ENCODE measurements at places on chromosomes 13 and 19.

DNA sequence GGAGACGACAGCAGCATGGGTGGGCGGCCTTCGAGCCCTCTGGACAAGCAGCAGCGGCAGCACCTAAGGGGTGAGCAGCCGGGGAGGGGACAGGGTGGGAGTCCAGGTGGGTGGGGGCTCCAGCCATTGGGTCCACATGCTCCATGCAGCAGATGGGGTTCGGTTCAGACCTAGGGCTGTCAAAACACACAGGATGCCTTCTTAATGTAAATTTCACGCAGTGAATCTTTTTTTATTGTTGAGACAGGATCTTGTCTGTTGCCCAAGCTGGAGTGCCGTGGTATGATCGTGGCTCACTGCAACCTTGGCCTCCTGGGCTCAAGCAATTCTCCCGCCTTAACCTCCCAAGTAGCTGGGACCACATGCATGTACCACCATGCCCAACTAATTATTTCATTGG, 15.9 kb downstream of the PGLS start:
- DNase-seq = no peak

- DNase-seq = no peak
Observed at GRCh38 chr19:1422360-1422759, 15.0 kb downstream of the DAZAP1 start.

DNA sequence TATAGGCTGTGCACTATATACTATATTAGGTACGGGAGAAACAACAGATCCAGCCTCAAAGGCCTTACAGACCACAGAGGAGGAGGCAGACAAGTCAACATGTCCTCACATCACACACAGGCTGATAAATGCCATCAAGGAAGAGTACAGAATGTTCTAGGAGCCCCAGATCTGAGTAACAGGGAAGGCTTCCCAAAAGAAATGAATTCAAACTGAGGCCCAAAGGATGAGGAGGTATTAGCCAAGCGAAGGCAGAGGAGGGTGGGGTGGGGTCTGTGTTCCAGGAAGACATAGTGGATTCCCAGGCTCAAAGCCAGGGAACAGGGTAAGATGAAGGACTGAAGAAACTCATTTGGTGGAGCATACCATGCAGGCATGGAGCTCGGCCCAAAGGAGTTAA, 55.1 kb downstream of the RXFP2 start:
- DNase-seq = no peak

DNA sequence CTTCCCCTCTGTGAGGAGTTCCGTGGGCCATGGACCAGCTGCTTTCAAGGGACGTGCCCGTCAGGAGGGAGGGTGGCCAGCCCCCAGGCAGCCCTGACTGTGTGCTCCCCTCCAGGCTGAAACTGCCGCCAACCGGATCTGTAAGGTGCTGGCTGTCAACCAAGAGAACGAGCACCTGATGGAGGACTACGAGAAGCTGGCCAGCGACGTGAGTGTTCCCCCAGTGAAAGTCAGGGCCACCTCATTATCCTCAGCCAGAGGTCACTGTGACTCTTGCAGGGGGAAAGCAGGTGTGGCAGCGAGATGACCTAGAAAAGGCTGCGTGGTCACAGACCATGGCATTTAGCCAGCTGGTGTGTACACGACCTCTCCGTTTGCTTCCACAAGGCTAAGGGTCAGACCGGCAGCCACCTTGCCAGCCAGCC, 29.9 kb downstream of the CAPN12 start:
- no peak for DNase-seq

GRCh38 chr13:48400850-48401291, 12.0 kb downstream of the LPAR6 start:
- DNase-seq = no peak

DNA sequence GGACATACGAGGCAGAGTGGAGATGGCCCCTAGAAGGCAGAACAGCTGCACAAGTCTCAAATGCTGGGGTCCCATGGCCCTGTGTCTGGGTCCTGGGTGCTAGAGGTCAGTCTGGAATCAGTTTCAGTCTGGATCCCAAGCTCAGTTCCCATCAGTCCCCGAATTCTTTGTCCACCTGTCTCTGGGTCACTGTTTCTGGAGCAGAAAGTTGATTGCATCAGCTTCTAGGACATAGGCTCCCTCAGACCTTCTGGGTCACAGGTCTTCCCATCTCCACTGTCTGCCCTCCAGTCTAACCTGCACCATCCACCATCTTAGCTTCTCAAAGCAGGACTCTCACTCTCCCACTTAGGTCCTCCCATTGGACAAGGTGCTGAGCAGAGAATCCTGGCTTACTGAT, 5.3 kb downstream of the LYPD4 start:
- no peak for DNase-seq

GRCh38 chr13:113836768-113837559, 26.9 kb downstream of the GAS6 start:
- no peak for DNase-seq

DNA sequence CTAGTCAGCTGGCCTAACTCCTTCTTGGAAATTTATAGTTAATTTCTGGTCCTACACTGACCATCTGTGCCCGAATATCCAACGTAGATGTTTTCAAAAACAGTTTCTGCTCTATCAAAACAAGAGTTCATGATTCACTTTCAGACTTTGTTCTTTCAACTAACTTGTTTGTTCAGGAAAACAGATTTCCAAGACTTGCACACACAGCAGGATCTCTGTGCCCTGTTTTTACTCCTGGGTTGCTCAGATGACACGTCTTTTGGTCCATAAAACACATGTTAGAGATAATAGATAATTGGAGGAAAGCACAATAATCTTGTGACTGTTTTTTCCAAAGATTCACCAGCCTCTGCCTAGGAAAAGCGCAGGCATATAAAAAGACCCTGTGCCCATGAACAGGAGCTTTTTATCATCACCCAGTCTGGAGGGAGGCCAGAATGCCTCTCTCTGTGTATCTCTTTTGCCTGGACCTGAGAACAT, 218.0 kb downstream of the IRS2 start:
- DNase-seq = no peak

DNA sequence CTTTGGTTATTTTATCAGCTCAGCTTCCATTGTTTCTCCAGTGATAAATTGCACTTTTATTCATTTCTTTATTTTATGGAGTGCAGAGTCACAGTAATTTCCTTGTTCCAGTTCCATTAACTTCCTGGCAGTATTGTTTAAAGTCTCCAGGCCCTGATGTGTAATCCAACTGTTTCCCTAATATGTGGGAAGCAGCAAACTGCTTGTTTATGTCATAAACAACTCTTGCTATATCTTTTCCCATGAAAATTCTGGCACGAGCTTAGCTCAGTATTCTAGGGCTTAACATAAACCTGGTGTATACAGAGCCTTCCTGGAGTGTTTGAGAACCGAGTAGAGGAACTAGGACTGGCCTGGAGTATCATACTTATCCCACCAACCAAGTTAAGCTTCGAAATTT, 83.5 kb upstream of the ARGLU1 start:
- DNase-seq = no peak

DNA sequence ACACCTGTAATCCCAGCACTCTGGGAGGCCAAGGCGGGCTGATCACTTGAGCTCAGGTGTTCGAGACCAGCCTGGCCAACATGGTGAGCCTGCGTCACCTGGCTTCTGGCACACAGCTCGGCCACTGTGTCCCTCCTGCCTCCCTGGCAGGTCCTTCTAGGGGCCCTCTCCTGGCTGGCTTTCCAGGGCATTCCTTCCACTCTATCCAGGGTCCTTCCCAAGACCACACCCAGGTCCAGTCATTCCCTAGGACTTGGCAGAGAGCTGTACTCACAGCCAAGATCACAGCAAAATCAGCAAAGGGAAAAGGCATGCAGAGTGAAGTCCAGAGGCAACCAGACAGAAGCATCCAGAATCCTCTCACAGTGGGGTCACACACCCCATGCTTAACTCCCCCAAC, 9.7 kb upstream of the HSH2D start:
- no peak for DNase-seq

DNA sequence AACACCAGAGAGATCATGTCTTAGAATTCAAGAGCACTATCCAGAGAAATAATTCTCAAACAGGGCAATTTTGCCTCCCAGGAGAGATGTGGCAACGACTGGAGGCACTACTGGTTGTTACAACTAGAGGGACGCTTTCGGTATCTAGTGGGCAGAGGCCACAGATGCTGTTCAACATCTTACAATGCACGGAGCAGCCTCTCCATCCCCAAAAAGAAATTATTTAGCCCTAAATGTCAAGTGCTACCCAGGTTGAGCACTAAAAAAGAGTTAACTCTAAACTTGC, 78.6 kb downstream of the ABCC4 start:
- no peak for DNase-seq

DNA sequence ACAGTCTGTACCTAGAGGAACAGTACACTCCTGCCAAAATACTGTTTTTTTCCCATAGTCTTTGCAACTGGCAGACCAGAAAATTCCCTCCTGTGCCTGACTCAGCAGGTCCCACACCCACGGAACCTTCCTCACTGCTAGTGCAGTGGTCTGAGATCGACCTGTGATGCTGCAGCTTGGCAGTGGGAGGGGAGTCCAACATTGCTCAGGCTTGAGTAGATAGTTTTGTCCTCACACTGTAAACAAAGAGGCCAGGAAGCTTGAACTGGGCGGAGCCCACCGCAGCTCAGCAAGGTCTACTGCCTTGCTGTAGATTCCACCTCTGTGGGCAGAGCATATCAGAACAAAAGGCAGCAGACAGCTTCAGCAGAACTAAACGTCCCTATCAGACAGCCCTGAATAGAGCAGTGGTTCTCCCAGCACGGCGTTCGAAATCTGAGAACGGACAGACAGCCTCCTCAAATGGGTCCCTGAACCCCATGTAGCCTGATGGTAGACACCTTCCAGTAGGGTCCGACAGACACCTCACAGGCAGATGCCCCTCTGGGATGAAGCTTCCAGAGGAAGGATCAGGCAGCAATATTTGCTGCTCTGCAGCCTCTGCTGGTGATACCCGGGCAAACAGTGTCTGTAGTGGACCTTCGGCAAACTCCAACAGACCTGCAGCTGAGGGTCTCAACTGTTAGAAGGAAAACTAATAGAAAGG, 92.7 kb downstream of the SUCLA2 start:
- no peak for DNase-seq

GRCh38 chr19:2798733-2799132, 13.4 kb downstream of the THOP1 start:
- DNase-seq = no peak

DNA sequence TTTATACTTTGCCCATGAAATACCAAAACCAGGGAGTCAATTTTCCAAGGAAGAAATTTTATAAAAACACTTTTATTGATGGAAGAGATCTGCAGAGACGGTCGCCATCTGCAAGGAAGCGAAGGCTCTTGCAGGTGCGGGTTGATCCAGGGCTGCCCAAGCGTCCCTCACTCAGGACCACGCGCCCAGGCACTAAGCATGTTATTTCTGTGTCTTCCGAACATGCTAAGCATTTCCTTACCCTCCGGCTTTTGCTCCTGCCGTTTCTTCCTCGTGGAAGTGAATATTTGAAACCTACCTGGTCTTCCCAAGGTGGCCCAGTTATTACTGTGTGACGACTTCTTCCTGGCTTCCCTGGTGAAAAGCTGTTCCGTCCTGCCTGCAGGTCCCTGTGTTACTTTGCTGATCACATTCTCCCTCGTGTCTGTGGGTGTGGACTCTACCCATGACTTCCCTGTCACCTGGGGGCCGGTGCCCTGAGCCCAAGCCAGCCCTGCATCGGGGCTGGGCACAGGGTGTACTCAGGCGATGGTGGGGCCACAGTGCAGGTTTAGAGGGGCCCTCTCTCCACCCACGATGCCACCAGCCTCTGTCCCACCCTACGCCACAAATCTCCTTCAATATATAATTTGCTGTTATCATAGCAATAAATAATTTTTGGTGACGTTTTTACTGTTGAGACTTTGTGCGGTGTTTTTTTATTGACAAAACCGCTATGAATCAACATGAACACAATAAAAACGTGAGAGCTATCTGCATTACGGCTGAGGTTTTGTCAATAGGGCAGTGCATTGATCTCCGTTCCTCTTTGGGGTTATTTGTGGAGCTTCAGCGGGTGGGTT, 119.4 kb downstream of the URI1 start:
- DNase-seq = no peak

- DNase-seq = no peak
Observed at GRCh38 chr13:93226065-93226622, 463 bp upstream of the GPC6 start.

DNA sequence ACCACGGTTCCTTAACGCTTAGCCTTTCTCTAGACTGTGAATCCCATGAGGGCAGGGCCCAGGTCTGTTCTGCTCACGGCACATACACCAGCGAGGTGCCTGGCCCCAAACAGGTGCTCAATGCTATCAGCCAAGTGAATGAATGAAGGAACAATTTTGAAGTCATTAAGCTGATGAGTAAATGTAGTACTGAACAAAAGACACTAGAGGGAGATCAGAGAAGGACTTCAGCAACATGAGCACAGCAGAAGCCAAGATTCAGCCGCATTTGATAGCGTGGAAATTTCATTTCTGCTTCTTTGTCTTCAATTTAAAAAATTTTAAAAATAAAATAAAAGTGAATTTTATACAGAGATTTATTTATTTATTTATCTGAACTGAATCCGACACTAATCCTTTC, 20.1 kb upstream of the MYO16 start:
- no peak for DNase-seq

GRCh38 chr13:57784633-57785032, 153.1 kb downstream of the PCDH17 start:
- DNase-seq = no peak

- DNase-seq = no peak
Observed at GRCh38 chr13:113546571-113547237, 37.8 kb upstream of the TFDP1 start.

DNA sequence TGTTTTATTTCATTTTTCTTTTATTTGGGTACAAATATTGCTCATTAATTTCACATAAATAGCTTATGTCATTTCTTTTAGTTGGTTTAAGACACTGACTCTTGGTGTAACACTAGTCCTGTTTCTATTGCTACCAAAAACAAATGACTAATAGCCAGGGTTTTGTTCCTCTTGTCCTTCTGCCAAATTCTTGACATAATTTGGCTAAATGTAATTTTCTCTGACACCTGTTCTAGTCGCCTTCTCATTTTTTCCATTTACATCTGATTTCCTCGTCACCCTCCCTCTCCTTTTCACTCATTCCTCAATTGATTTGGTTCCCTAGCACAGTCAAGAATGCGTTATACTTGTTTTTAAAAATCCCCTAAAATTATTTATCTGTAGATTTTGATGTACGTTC, 1718.7 kb downstream of the EFNB2 start:
- no peak for DNase-seq

DNA sequence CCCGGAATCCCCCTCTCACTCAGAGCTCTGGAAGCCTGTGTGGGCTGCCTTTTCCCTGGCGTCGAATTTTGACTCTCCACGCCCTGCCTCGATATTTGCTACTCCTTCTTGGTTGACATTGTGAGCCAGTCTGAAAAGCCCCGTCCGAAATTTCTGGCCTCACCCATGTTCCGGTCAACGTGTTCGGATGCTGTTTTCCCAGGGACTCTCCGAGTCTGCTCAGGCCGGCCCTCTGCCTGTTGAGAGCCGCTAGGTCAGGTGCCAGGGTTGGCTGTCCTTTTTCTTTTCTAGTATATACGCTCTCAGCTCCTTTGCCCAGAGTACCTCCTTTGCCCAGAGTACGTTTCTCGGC, 6.8 kb upstream of the DGKH start:
- no peak for DNase-seq
